SK-N-DZ (cell line): ENCODE measurements at places on chromosomes 6 and 20.

DNA sequence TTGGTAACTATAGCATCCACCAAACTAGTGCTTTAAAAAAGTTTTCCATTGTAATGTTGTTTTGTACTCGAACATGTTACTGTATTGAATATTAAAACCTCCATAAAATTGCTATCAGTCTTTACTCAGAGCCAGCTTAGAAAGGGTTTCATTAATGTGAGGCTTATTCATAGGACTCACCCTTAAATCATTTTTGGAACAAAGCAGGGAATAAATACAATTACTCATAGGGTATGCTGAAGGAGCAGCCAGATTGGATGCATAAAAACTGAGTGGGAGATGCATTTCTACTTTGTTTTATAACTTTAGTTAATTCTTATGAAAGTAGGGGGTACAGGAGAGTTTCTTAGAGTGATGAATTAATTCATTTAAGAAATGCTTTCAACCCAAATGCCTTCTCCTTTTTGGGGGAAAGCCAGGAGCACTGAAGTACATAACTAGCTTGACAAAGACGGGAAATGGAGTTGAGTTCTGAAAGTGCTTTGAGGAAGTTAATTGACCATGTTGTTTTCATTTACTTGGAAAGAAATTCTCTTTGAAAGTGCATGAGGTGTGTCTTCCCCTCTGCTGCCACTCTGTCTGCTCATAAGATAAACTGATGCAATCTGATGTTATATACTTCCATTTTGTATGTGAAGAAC, 90.3 kb downstream of the RNF144B start:
- no peak for DNase-seq

- no peak for DNase-seq
Observed at GRCh38 chr6:40722553-40723258, 135.5 kb upstream of the LRFN2 start.

- DNase-seq = no peak
Observed at GRCh38 chr20:17967521-17968365, 851 bp downstream of the SNX5 start.

DNA sequence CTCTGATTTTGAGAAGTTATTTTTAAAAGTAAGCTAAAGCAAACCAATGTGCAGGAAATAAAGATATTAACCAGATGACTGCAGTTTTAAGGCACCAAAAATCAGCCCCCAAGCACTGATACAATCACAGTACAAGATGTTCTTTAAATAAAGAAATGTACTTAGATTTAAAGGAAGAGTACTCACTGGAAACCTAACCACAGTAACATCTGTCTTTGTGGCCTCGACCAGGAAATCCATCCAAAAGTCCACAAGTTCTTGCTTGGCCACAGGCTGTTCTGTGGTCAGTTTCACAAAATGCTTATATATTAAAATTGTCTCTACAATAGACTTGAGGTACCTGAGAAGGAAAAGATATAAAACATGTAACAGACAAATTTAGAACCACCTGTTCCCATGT, 105.9 kb upstream of the MAP7 start:
- DNase-seq = no peak

DNA sequence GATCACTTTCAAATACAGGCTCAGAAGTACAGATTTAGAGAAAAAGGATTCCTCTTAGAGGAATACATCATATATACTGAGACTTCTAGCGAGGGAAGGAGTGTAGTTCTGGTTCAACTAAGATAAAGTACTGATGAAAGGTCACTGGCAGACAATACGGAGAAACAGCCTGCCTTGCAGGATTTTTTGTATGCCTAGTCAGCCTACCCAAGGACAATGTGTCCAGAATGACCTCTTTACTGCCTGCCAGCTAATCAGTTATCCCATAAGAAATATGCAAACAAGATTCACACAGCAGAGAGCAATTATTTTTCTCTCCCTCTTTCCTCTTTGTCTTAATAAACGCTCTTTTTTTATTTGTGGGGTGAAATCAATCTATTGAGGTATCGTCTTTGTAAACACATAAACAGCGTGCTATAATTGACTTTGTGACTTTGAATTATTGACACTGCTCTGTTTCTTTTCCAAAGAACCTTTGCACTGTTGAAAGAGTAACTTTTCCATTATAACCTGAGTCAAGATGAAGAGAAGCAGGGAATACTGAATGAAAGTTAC, 1.4 kb upstream of the TSPYL4 start:
- peak; percentile 14 for DNase-seq

DNA sequence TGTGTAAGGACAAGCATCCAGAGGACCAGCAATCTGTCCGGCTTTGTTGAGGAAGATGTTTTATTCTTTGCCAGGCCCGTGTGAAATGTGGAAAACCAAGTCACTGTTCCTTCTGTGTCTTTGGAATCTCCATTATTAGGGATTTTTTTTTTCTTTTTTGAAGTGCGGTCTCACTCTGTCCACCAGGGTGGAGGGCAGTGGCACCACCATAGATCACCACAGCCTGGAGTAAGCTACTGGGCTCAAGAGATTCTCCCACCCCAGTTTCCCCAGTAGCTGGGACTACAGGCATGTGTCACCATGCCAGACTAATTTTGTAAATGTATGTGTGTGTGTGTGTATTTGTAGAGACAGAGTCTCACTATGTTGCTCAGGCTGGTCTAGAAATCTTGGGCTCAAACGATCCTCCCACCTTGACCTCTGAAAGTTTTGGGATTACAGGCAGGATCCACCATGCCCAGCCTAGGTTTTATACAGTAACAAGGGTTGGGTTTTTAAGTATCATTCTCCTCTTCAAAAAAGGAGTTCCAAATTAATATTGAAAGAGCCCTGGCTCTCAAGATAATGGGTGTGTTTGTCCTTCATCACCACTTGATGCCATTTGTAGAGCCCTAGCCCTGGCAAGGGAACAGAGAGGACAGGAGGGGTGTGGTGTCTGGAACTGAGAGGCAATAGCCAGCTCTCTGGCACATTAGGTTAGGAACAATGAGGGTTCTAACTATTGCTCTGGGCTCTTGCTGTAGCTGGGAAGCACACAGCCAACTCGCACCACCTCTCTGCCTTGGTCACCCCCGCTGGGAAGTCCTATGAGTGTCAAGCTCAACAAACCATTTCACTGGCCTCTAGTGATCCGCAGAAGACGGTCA, 3.1 kb downstream of the LAMP5 start:
- DNase-seq = no peak

- DNase-seq = no peak
Observed at GRCh38 chr6:71326611-71327010, 38.0 kb downstream of the OGFRL1 start.

GRCh38 chr20:25503936-25504335, 81.4 kb downstream of the NINL start:
- DNase-seq = no peak

GRCh38 chr6:81495999-81496398, 256.5 kb downstream of the TENT5A start:
- no peak for DNase-seq

- no peak for DNase-seq
Observed at GRCh38 chr20:43939762-43940121, 25.1 kb downstream of the TOX2 start.

- no peak for DNase-seq
Observed at GRCh38 chr6:8075704-8076103, 11.5 kb upstream of the BLOC1S5 start.

DNA sequence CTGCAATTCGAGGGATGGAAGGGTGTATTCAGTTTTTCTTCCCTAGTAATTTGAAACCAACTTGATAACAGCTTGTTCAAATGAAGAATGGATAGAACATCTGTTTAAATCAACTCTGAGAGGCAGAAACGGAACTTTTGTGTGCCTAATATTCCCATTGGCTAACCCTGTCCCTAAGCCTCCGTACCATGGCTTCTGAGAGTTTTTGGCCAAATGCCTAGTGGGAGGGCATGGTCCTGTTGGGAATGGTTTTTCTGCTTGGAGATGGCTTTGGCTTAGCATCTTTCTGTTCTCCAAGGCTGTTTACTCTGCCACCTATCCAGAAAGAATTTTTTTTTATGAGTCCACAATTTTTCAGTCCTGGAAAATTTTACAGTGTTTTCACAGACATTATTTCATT, 126.7 kb upstream of the MLIP start:
- no peak for DNase-seq
